ENCODE measurements at places on chromosomes 7 and 10.

- no peak for DNase-seq
Observed at GRCh38 chr10:43048301-43049051, 28.4 kb upstream of the RET start.

- DNase-seq = no peak
Observed at GRCh38 chr10:46229144-46229563, 57.6 kb upstream of the ANTXRL start.

DNA sequence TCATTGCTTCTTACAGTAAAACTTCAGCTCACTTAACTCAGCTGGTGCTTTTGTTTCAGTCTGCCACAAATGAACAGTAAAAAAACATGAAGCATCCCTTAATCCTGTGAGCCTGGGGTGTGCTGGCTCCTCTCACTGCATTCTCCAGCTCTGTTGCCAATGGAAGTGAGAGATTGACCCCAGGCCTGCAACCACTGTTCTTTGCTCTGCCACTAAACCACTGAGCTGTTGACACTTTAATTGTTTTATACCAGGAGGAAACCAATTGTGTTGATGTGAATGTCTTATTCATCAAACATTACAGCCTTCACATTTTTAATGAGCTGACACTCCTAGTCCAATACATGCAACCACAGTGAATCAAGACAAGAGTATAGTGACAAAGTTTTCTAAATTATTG lies 69.4 kb upstream of the FZD1 start:
- DNase-seq = no peak

GRCh38 chr7:93985101-93985500 lies 19.1 kb downstream of the BET1 start:
- no peak for DNase-seq

DNA sequence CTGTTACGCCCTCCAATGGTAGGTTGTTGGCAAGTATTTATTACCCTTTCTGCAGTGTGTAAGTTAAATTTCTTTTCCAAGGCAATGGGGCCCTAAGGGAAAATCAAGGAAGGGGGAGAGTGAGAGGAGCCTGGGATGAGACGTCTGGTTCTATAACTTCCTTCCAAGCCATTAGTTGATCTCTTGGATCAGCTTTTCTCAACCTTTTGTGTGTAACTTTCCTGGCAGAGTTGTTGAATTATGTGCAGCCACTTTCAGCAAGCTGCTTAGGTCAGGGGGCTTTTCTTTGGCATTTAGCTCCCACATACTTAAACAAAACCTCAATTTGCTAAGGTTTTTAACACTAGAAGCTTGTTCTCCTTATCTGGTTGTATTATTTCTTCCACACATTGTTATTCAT lies 127.1 kb downstream of the NXPH1 start:
- DNase-seq = no peak

GRCh38 chr10:75738924-75739323 lies 307.5 kb downstream of the LRMDA start:
- no peak for DNase-seq

GRCh38 chr7:141559961-141560360 lies 8.8 kb downstream of the AGK start:
- DNase-seq = no peak

Measured in NCI-H526 treated with DMSO at 0.1 percent for 48 hours (cell line).